ENCODE measurements at places on chromosomes 12 and 14. TPM values are rescaled to one million over a fixed set of nuclear protein-coding genes. Genes with fewer than 3 reads are reported as not detected.

The CMA1 gene
- total RNA-seq = not detected

DNA sequence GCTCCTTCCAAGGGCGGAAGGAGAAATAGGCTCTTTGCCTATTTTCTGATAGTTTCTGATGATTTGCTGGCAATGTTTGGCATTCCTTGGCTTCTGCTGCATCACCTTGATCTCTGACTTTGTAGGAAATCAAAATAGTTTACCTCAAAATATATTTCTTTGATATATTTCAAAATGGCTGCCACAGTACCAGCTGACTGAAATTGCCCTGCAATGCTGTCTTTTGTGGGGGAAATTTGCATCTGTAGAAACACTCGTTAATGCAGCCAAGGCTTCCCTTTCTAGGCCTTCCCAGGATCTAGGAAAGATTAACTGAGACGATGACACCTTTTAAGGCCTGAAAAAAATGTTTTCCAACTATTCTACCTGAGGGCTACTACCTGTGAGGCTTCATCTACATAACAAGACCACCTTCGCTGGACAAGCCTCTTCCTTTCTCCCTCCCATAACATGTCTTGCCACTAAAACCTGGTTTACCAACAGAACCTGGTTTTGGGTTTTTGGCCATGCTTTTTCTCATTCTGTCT, 212.8 kb upstream of the SSTR1 start:
- no peak for DNase-seq

GRCh38 chr12:19962192-19962591, 406.1 kb upstream of the PDE3A start:
- no peak for DNase-seq

The SLC6A13 gene
- not detected for total RNA-seq

Data from fibroblast of the aortic adventitia (primary cell).